ENCODE measurements at places on chromosomes 1 and 21.

- no peak for DNase-seq
Measured at GRCh38 chr1:71473331-71473730, 392.5 kb upstream of the ZRANB2 start.

GRCh38 chr21:24163539-24163938, 1443.7 kb downstream of the MRPL39 start:
- DNase-seq, result no peak

DNA sequence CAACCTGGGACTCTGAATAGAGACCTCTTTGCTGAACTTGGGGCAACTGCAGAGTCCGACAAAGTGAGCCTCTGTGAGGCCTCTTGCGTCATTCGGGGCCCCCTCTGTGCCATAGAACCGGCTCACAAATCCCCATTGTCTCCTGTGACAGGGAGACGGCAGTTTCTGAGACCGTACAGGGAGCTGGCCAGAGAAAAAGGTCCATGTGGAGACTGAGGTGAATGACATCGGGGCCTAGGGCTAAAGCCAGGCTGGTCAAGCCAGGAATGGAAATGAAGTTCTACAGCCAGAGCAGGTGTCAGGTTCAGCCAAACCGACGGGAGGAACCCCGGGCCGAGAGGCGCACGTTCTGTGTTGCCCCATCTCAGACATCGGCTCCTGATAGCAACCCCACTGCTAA, 37.1 kb upstream of the TRIM67 start:
- no peak for DNase-seq

- DNase-seq, result no peak
Measured at GRCh38 chr1:178935610-178936009, 64.7 kb upstream of the ANGPTL1 start.

DNA sequence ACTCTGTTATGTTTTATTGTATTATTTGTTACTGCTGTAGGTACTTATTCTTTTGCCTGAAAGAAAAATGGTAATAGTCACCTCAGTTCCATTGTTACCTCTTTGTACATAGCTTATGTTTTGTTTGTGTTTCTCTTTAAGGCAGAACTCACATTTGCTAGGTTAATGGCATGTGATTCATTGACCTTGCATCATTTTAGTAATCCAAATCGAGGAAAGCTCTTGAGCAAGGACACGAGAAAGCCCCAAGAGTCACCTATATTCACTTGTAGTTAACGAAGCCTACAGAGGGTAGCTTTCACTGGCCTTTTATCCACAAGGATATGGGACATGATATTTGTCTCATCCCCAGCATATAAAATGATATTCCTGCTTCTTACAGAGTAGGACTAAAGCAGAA, 1765.2 kb downstream of the NCAM2 start:
- DNase-seq, result no peak

GRCh38 chr1:15308621-15309027, 61.6 kb downstream of the FHAD1 start:
- no peak for DNase-seq

- DNase-seq, result no peak
Measured at GRCh38 chr1:60126723-60127122, 53.2 kb upstream of the C1orf87 start.

- DNase-seq, result no peak
Measured at GRCh38 chr1:197677752-197678295, 97.5 kb downstream of the DENND1B start.

GRCh38 chr1:225774281-225775147, 3.1 kb upstream of the SRP9 start:
- DNase-seq, result no peak

- no peak for DNase-seq
Measured at GRCh38 chr1:82507011-82507410, 706.3 kb downstream of the ADGRL2 start.

DNA sequence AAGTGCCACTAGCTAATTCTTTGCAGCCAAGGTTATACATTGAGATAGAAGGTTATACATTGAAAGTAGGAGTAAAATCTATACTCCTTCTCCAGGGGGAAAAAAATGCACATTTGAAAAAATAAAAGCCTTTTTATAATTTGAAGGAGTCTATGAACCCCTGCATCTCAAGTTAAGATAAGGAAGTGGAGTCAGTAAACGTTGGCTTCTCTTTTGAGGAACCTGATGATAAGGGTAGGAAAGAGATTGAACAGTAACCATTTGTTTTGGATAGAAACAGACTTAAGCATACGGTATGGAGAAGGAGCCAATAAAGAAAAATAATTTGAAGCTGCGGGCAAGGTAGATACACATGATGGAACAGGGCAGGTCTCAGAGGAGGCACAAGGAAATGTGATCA, 64.1 kb downstream of the RPAP2 start:
- no peak for DNase-seq

GRCh38 chr1:67308136-67308535, 463 bp downstream of the IL12RB2 start:
- DNase-seq, result no peak

- DNase-seq, result peak; percentile 55
Measured at GRCh38 chr1:244341455-244342450, 110.0 kb downstream of the ADSS2 start.

DNA sequence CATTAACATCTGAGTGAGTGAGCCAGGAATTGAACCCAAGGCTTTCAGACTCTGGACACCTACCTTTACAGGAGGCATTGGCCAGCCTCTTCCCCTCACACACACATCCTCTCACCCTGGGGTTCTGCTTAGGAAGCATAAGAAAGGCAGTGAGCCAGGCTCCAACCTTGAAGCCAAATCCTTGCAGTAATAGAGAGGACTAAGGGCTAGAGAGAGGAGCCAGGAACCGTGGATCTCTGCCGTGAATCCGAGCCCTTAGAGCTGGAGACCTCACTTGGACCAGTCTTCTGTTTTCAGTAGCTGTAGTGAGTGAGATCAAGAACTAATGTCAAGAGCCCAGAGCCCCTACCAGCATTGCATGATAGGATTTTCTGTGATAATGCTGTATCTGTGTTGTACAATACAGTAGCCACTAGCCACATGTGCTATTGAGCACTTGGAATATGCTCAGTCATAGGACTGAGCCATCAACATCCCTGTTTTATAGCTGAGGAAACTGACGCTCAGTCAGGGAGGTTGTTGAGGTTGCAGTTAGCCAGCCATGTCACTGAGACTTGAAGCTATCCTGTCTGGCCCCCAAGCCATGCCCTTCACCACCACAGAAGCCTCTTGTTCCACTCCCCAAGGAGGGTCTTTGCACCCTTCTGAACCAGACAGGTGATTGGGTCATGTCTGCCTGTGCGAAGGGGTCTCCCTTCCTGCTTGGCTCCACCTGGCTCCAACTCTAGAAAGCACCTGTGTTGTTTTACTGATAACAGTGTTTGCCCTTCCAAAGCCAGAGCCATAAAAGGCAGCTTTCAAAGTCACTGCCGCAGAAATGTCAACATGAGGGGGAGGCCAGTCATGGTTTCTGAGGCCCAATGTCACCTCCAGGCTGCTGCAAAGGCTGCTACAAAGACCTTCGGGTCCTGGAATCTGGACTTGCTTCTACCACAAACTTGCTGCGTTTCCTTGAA, 101.1 kb upstream of the JUN start:
- no peak for DNase-seq

DNA sequence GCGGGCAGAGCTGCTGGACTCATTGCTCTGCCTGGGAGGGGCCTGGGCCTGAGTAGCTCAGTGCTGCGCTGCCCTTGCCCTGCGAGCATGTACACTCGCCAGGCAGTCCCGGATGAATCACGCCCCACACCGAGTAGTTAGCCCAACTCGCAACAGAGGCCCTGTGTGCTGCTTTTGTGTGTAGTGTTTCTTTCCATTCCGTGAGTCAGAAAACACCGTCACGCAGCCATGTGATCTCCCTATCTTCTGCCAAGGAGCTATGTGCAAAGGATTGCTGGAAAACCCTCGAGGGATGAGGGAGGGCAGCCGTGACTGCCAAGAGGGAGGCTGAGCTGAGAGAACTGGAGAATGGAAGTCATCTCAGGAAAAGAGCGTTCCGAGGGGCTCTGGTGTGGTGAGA, 37.3 kb downstream of the NENF start:
- peak; percentile 89 for DNase-seq

Measured in ACHN (cell line).